Esophagus muscularis mucosa (tissue), 4 donors: ENCODE measurements at places on chromosomes 4 and X. TPM values are rescaled to one million over a fixed set of nuclear protein-coding genes. Genes with fewer than 3 reads are reported as not detected.

- DNase-seq = peak; percentile 19
- no peak overlapping the region for H3K4me3 ChIP-seq
- peaks cover 3% of the 10 kb centered on the region for H3K27me3 ChIP-seq
- no peaks in the 10 kb centered on the region for H3K36me3 ChIP-seq
- no peak overlapping the region for H3K27ac ChIP-seq
These were observed 95.4 kb upstream of the ENPP6 start for GRCh38 chr4:184313058-184313581.

Gene FAM184B
- total RNA-seq = not detected

GRCh38 chr4:38223782-38224236 lies 263.6 kb downstream of the PTTG2 start:
- DNase-seq = no peak
- no peak overlapping the region for H3K27ac ChIP-seq
- H3K4me1 ChIP-seq = no peaks in the 10 kb centered on the region
- H3K4me3 ChIP-seq = no peak overlapping the region
- no peaks in the 10 kb centered on the region for H3K36me3 ChIP-seq
- no peaks in the 10 kb centered on the region for H3K27me3 ChIP-seq

GRCh38 chr4:154335588-154335987 lies 156.0 kb downstream of the DCHS2 start:
- peaks cover 26% of the 10 kb centered on the region for H3K27me3 ChIP-seq
- H3K4me3 ChIP-seq = no peak overlapping the region
- H3K4me1 ChIP-seq = no peaks in the 10 kb centered on the region

Gene TCEAL4
- total RNA-seq = 343 TPM

Gene RPS6KA6
- total RNA-seq = 3.2 TPM

DNA sequence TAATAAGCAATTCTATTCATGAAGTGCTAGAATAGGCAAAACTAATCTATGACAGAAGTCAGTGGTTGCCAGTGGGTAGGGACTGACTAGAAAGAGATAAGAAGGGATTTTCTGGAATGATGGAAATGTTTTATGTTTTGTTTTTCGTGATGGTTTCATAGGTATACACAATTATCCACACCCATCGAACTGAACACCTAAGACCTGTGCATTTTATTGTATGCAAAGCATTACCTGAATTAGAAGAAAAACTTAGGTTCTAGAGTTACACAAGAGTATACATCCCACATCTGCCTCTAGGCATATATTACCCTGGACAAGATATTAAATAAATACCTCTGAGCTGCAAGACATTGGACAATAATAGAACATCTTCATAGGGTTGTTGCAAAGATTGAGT lies 205.2 kb downstream of the SOWAHB start:
- no peak for DNase-seq
- H3K27me3 ChIP-seq = no peaks in the 10 kb centered on the region
- peaks cover 89% of the 10 kb centered on the region for H3K4me1 ChIP-seq
- no peaks in the 10 kb centered on the region for H3K36me3 ChIP-seq

GRCh38 chrX:8879750-8880149 lies 78.6 kb upstream of the FAM9A start:
- no peak for DNase-seq
- no peak overlapping the region for H3K4me3 ChIP-seq
- H3K27me3 ChIP-seq = no peaks in the 10 kb centered on the region
- no peaks in the 10 kb centered on the region for H3K36me3 ChIP-seq

Gene EGFL6
- total RNA-seq = 0.19 TPM

GRCh38 chr4:8101213-8102075 lies 57.2 kb downstream of the ABLIM2 start:
- peaks cover 8% of the 10 kb centered on the region for H3K4me1 ChIP-seq
- no peak overlapping the region for H3K4me3 ChIP-seq
- no peaks in the 10 kb centered on the region for H3K27me3 ChIP-seq
- H3K36me3 ChIP-seq = peaks cover 15% of the 10 kb centered on the region

DNA sequence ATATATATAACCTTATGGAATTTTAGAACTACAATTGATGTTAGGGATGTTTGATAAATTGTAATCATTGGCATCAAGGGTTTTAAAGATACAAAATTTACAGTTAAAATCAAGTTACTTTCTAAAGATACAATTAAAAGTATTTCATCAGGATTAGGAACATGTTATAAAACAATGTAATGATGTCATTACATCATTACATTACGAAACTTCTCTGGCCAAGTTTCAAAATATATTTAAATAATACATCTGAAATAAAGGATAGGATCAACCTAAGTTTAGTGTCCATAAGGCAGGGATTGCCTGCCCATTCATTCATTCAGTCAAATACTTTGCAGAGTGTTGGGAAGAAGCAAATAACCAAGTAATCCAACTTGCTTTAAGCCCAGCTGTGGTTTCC lies 75.1 kb downstream of the TENM3 start:
- DNase-seq = no peak
- no peaks in the 10 kb centered on the region for H3K4me1 ChIP-seq
- H3K36me3 ChIP-seq = no peaks in the 10 kb centered on the region
- no peak overlapping the region for H3K4me3 ChIP-seq
- no peaks in the 10 kb centered on the region for H3K27me3 ChIP-seq
- H3K27ac ChIP-seq = no peak overlapping the region

Gene TEX13A
- total RNA-seq = not detected

DNA sequence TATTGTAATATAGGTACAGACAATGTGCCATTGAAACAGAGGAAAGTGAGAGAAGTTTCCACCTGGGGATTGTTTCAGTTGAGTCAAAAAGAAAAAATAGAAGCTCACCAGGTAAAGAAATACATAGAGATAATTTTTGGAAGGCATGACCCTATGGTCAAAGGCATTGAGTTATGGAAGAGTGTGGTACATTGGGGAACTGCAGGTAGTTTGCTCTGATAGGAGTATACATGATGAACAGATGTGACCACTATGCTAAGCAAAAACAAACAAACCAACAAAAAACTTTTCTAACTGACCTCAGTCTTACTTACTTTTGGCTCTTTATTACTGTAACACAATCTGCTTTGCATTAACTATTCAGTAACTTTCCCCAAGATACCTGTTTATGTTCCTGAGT lies 85.9 kb downstream of the UGT8 start:
- H3K27ac ChIP-seq = no peak overlapping the region
- H3K4me1 ChIP-seq = no peaks in the 10 kb centered on the region
- no peak overlapping the region for H3K4me3 ChIP-seq

DNA sequence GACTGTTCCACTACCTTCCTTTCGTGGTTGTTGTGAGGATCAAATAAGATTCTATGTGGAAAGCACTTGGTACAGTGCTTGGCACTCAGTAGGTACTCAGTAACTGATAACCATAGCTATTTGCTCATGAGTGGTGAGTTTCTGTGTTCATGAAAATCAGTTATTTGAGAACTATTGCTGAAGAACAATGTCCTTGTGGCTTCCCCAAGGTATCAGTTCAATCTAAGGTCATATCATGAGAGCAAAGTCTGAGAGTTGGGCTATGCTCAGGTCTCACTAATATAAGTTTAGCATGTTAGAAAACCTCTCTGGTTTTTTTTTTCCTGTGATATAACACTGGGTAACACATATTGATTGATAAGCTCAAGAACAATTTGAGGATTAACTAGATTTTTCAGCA lies 147.8 kb downstream of the GRIA3 start:
- H3K4me3 ChIP-seq = no peak overlapping the region
- H3K27ac ChIP-seq = no peak overlapping the region
- H3K36me3 ChIP-seq = no peaks in the 10 kb centered on the region
- no peak for DNase-seq
- H3K4me1 ChIP-seq = no peaks in the 10 kb centered on the region

DNA sequence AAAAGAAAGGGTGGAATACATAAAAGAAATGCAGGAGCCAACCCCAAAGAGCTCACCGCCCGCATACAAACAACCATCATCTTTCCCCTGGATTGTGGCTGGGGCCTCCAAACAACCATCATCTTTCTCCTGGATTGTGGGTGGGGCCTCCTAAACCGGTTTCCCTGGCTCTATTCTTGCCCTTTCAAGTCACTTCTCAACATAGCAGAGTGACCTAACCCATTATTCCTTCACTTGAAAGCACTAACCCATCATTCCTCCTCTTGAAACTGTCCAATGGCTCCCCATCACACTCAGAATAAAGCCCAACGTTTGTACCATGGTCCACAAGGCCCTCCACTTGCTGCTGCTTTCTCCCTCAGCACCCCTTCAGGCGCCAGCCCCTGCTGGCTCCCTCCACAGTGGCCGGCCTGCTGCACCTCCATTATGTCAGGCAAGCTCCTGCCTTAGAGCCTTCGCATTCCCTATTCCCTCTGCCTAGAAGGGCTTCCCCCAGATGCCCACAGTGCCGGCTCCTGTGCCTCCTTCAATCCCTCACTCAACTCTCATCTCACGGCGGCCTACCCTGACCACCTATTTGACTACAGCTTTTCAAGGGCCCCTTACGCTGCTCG lies 24.1 kb downstream of the SMIM43 start:
- no peaks in the 10 kb centered on the region for H3K4me1 ChIP-seq
- no peaks in the 10 kb centered on the region for H3K36me3 ChIP-seq
- no peak for DNase-seq
- no peak overlapping the region for H3K4me3 ChIP-seq
- H3K27ac ChIP-seq = no peak overlapping the region
- no peaks in the 10 kb centered on the region for H3K27me3 ChIP-seq
